ENCODE measurements at places on chromosomes 3 and 15.

GRCh38 chr3:66457252-66457651, 43.6 kb downstream of the LRIG1 start:
- no peak for DNase-seq

- DNase-seq = peak; percentile 29
These were observed 19.9 kb upstream of the C3orf62 start for GRCh38 chr3:49296781-49297411.

DNA sequence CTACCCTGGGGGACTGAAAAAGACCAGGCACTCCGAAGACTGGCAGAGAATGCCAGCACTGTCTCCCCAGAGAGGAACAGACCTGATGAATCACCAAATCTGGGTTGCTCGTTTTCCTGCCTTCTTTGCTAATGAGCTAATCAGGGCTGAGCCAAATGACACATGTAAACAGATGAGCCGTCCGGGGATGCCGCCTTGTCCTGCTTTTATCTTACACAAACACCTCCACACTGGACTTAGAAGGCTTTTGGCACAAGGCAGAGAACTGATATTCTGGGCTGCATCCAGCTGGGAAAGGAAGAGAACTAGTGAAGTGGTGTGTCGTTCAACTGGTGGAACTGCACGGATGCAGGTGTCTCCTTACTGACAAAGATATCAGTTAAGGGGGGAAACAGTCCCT, 88.1 kb downstream of the MECOM start:
- peak; percentile 36 for DNase-seq

- no peak for DNase-seq
These were observed 992 bp downstream of the RHOV start for GRCh38 chr15:40872791-40873693.

GRCh38 chr3:12005951-12006625, 1.9 kb downstream of the SYN2 start:
- no peak for DNase-seq

DNA sequence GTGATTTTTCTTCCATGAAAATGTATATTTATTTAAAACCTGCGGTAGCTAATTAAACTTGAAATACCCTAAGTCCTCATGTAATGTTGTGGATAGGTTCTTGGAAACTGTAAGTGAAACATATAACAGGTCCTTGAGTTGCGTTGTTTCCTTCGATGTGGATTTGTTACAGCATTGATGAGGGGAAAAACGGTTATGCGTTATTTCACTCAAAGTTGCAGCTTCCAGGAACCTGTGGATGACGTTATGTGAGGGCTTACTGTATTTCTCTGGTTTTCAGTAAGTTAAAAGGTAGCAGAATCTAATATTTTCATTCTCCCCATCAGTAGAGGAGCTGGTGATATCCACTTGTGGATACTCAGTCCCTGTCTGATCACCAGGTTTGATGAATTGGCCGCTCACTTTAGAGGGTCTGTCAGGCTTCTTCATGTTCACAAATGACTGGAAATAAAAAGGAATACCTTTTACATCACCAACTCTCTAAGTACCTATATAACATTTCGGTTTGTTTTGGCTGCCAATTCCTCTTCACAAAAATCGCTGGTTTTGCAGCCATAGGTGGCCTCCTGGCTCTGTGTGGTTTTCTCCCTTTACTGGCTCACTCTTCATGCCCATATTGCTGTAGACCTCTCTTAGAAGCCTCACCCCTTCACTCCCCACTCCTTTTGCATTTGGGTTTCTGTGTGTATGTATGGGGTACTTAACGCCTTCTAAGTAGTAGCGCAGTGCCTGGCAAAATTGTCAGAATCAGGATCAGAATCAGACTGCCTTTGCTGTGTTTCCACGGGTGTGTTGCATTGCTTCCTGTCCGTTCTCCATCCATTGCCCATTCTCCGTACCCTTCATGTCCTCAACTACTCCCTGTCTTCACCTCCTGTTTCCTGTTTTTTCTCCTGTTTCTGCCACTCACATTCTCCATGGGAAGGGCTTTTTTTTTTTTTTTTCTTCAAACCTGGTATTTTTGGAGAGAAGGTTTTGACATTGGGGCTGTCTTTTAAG, 112.6 kb downstream of the FNDC3B start:
- no peak for DNase-seq

DNA sequence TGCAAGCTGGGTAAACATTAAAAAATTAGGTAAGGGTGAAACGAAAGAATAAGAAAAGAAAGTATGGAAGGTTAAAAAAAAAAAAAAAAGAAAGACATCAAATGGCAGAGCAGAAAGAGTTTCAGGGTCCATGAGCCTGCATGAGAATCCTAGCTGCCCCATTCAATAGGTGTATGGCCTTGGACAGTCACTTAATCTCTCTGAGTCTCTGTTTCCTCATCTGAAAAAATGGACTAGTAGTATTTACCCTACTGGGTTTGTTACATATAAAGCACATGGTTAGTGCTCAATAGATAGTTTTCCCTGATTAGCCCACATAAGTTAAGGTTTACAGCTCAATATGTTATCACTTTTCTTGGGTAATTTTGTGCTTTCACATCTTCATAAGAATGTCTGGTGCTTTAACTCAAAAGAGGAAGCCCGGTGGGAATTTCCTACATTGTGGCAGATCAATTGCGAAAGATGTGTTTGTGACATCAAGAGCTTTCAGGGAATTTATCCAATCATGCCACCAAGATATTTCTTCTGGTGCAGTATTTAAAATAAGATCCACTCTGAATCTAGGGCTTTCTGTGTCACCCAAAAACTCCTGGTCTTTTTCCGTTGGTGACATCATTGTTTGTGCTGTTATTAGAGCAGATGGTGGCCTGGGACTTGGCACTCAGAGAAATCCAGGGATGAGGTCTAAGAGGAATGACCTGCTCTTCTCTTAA, 57.2 kb upstream of the UBE2E1 start:
- DNase-seq = peak; percentile 61

GRCh38 chr3:122977746-122978466, 49.7 kb downstream of the SEMA5B start:
- peak; percentile 16 for DNase-seq

DNA sequence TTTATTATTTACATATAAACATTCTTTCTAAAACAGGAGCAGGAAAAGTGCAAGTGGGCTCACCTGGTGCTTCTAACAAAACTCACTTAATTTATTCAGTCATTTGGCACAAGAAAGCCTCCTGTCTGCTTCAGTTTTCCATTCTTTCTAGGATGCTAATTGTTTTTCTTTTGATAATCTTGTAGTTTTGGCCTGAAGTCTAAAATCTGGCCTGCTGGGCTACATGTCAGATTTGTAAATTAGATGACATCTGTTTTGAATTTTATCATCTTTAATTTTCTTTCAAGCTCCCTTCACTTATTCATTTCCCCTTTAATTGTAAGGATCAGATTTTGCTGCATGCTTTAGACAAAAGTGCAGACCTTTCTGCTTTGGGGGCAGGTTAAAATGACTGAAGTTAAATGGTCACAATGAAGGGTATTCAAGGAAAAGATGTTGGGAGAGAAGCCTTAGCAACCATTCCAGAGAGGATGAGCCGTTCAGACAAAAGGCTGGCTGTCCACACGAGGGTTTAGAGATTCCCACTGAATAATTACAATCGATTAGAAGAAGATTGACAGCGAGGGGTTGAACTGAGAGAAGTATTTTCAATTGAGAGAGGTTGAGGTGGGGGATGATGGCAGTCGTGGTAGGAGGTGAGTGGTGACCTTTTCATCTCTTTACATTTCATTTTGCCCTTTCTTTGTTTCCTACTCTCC, 59.9 kb upstream of the PTX3 start:
- DNase-seq = no peak

DNA sequence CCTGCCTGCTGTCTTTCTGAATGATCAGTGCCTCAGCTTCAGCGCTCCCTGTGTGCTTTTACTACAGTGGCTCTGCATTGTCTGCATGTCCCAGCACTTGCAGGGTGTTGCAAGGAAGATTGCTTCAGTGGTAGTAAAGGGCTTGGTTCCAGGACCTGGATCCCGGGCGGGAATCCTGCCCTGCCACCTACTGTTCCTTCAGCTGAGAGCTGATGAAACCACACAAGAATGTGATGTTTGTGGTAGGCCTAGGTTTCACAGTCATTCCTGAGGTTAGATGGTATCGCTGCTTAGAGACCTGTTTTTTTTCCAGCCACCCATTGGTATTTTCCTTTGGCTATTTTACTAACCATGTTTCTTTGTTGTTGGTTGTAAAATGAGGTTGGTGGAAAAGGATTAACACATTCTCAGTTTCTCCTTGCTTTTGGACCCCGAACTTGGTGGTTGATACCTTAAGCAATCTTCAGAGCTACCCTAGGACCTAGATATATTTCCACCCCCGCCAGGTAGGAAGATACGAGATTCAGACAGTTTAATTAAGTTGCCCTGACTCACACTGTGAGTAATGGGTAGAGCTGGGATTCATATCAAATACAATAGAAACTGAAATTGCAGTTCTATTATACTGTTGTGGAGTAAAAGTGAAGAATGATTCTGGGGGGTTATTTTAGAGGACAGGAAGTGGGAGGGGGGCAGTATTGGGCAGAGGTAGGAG, 11.4 kb downstream of the GPR87 start:
- no peak for DNase-seq

DNA sequence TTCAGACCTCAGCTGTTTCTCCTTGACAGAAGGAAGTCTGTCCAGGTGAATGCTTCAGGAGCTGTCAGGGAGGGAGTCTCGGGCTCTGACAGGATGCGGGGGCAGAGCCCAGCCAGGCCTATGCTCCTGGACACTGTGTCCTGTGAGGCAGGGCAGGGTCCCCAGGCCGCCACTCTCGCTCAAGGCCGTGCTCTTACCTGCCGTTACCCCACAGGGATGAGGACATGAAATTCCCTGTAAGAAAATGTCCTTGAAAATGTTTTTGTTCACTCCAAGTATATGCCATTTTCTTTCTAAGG, 63.9 kb downstream of the BOC start:
- no peak for DNase-seq

DNA sequence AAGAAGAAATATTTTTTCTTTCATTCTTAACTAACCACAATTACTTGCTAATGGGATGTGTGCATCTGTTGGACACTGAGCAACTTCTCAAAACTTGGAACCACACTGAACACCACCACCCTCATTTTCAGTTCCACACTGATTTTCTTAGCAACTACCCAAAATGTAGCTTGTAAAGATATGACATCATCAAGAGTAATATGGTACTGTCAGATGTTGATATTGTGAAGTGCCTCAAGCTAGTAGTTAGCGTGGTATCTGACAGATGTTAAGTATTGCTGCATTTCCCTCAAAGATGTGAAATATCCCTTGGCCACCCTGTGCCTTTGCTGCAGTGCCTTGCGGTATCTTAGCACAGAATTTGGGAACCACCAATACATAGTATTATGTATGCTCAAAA, 9.3 kb downstream of the RFTN1 start:
- DNase-seq = peak; percentile 52

GRCh38 chr3:48356419-48356818, 15.6 kb upstream of the FBXW12 start:
- DNase-seq = no peak

- DNase-seq = no peak
These were observed 683.5 kb downstream of the NTRK3 start for GRCh38 chr15:87573039-87573438.

GRCh38 chr15:99485992-99486370, 79.8 kb upstream of the MEF2A start:
- DNase-seq = no peak

GRCh38 chr3:53581671-53582070, 87.3 kb downstream of the CACNA1D start:
- DNase-seq = peak; percentile 80

GRCh38 chr3:122646146-122646988, 34.3 kb upstream of the PARP14 start:
- DNase-seq = no peak

DNA sequence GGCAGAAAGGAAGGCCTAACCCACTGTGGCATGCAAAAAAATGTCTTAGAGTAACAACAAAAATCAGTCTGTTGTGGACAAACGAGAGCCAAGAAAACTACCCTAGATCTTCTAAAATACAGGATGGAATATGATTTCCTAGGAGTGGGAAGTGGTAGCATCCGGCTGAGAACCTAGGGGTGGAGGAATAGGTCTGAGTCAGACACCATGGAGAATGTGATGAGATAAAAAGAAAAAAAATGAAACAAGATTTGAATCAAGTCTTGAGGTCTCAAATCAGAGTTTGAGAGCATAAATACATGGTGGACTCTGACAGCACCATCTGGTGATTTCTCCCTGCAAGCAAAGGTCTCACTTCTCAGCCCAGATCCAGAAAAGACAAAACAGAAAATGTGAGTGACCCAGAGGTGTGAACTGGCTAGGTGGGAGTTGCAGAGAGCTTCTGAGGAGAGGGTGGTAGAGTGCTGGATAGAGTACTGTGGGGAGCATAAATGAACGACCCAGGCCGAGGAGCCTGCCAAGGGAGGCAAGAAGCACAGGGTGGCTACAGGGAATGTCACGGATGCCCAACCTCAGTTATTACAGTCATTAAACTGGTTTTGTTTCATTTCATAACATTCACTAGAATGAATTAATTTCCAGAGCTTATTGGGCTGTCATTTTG, 27.6 kb upstream of the VEPH1 start:
- DNase-seq = no peak

DNA sequence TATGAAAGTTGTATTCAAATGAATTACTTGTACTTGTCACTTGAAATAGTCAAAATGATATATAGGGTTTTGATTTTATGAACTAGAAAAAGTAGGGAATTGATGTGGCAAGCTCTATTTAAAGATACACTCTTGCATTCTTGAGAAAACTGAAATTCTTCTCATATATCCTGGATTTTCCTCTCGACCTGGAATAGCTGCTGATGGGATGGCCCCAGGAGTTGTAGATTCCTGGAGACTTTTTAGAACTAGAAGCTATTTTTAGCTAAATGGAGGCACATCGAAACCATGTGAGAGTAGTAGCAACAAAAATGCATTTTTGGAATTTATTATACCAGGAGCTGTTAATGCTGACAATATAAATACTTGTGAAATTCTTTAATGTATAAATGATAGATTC, 125.9 kb downstream of the LEKR1 start:
- no peak for DNase-seq

- no peak for DNase-seq
These were observed 32.0 kb downstream of the ZBTB38 start for GRCh38 chr3:141400073-141400971.

- DNase-seq = peak; percentile 77
These were observed 2.0 kb downstream of the B2M start for GRCh38 chr15:44713006-44713966.

DNA sequence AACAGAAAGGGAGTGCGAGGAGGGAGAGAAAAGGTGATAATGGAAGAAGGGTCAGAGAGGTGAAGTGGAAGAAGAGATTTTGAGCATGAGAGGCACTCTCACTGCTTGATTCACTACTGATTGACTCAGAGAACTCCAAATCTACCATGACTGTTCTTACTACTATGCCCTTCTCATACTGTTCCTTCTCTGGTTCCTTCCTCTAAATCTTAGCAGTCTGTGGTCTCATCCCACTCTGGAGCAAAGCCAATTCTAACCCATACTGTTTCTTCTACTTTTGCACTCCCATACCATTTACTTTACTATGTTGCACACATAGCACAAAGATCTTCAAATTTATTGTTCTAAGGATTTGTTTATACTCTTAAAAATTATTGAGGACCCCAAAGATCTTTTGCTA, 100.8 kb downstream of the DTWD1 start:
- peak; percentile 20 for DNase-seq

Data from hematopoietic multipotent progenitor cell treated with erythropoietin and hydrocortisone succinate and interleukin-3 and kit ligand, for 6 days (in vitro differentiated cells).